NCI-H146 (cell line): ENCODE measurements at places on chromosomes 4 and X.

GRCh38 chr4:79923281-79923680 lies 149.7 kb downstream of the ANTXR2 start:
- no peak for DNase-seq

- no peak for DNase-seq
Observed at GRCh38 chr4:173337463-173337862, 3.3 kb upstream of the HMGB2 start.

DNA sequence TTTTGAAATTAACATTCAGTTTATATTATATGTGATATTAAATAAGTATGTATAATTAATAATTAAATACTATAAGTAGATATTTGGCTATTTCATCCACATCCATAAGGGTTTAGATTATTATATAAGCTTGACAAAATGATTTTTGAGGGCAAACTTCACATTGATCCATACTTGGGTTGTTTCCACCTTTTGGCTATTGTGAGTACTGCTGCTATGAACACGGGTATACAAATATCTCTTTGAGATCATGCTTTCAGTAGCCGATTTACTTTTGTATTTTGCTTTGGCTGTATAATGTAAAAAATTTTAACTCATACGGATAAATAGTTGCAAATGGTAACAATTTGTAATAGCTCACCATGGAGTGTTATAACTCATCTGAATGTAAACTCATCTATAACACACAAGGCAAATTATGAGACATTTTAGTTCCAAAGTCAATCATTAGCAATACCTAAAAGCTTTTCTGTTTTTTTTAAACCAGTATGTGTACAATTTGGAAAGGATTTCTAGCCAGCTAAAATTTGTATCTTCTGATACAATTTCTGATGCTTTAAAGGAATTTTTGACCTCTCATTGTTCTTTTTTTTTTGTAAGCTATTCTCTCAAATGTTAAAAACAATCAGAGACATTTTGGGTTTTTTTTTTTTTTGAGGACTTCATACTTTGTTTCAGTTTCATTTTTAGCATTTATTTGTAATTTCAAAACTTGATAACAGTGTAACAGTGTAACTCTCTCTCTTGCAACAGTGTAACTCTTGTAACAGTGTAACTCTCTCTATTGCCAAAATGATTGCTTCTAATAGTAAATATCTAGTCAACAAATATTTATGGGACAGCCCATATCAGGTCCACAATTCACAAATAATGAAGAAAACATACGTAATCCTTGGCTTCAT lies 51.8 kb upstream of the ARX start:
- DNase-seq, result no peak

DNA sequence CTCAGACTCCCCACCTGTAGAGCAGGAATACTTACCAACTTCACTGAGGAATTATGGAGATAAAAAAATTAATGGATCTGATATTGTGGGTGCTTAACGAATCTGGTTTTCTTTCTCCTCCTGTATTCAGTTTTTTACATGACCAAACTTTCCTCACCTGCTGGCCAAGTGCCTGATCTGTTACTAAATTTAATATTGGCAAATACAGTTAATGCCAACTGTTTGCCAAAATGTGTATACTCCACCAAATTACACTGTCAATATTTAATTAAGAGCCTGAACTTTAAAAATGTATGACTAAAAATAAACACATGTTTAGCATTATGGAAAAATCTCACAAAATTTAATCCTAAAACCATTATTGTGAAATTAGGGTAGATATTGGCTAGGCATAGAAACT lies 3.3 kb downstream of the PGRMC2 start:
- DNase-seq, result no peak

GRCh38 chr4:15914736-15915135 lies 23.8 kb downstream of the FGFBP1 start:
- no peak for DNase-seq

DNA sequence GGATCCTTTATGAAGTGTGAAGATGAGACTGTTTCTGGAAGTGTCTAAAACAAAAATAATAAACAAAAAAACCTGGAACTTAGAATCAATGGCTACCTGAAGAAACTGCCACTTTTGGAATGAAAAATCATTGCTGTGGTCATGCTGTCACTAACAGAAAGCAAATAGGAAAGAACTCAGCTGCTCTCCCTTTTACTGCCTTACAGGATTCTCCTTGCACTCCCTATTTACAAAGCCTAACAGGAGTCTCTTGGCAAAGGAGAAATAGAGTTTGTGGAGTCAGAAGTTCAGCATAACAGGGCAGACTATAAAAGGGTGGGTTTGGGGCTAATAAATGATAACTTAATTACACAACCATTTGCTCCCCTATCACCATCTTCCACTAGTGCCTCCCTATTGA lies 19.0 kb upstream of the GK2 start:
- DNase-seq, result no peak

- no peak for DNase-seq
Observed at GRCh38 chr4:4247696-4248028, 361 bp downstream of the TMEM128 start.
